Occipital lobe (tissue), 3 donors: ENCODE measurements at places on chromosomes 13 and 19. TPM values are rescaled to one million over a fixed set of nuclear protein-coding genes. Genes with fewer than 3 reads are reported as not detected.

Gene F7
- total RNA-seq: 0.16 TPM

Gene KLK12
- total RNA-seq: not detected

GRCh38 chr19:35281303-35281702, 1.0 kb upstream of the HAMP start:
- DNase-seq: no peak

DNA sequence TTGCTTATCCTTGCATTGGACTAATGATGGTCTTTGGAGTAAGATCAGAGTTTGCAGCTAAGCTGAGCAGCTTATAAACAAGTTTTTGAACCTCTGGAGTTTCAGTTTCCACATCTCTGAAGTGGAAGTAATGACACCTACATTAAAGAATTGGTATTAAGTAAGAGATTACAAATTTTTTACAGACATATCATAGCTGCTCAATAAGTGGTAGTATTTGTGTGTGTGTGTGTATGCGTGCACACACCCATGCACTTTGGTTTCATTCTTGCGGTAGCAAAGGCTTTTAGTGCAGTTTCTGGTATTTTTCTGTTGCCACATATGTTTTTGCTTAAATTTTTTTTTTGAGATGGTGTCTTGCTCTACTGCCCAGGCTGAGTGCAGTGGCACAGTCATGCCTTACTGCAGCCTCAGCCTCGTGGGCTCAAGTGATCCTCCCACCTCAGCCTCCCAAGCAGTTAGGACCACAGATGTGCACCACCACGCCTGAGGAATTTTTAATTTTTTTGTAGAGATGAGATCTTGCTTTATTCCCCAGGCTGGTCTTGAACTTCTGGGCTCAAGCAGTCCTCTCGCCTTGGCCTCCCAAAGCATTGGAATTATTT, 4.5 kb downstream of the NAA16 start:
- DNase-seq: no peak

GRCh38 chr13:39452417-39452816, 150.6 kb downstream of the LHFPL6 start:
- DNase-seq: no peak

DNA sequence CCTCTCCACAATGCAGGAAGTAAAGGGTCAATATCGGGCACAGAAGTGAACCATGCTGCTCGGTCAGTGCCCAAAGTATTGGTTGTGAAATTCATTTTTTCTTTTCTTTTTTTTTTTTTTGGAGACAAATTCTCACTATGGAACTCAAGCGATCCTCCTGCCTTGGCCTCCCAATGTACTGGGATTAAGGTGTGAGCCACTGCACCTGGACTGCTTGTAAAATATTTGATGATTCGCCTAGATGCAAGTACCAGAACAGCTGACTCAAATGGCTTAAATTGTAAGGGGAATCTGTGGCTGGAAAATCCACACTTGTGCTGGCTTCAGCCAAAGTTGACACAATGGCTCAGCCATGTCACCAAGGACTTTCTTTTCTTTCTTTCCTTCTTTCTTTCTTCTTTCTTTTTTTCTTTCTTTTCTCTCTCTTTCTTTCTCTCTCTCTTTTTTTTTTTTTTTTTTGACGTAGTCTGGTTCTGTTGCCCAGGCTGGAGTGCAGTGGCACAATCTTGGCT, 43.7 kb downstream of the NUMBL start:
- DNase-seq: no peak

DNA sequence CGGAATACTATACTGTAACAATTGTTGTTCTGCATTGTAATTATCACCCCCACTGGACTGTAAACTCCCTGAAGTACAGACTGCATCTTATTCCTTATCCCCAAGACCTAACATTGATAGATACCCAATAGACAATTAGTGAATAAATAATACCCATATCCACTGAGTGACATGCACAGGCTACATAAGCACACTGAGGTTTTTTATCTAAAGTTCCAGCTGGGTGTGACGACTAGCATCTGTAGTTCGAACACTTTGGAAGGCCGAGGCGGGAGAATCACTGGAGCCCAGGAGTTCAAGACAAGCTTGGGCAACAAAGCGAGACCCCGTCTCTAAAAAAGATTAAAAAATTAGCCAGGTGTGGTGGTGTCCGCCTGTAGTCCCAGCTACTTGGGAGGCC, 2.5 kb downstream of the KPNA3 start:
- no peak for DNase-seq

DNA sequence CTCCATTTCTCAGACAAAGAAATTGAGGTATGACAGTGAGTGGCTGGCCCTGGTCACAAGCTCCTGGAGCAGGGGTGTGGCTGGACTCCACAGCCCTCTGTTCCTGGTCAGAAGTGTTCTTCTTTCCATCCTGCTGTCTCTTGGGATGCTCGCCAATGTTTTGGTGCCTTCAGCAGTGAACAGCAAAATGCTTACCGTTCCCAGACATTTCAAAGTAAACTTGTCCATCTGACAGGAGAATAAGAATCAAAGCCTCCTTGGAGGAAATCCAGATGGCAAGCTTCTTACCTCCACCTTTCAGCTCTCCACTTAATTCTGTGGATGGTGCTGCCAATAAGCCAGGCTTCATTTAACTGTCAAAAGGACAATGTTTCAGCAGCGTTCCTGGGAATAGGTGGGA, 954.1 kb downstream of the UQCRFS1 start:
- DNase-seq: no peak

- DNase-seq: no peak
Observed at GRCh38 chr13:80889829-80890228, 548.9 kb upstream of the SPRY2 start.

DNA sequence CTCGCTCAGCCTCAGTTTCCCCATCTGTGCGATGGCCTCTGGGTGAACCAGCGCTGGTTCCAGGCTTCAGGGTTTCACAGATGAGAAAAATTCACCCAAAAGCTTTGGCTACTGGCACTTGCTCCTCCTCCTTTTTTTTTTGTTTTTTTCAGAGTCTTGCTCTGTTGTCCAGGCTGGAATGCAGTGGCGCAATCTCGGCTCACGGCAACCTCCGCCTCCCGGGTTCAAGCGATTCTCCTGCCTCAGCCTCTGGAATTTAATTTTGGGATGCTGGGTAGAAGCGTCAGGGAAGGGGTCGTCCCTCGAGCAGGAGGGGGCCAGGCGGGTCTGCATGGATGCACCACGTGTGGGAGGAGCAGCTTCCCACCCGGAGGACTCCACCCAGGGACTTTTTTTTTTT, 7.0 kb downstream of the PRSS57 start:
- DNase-seq: no peak
